ENCODE measurements at places on chromosomes 13 and 19.

DNA sequence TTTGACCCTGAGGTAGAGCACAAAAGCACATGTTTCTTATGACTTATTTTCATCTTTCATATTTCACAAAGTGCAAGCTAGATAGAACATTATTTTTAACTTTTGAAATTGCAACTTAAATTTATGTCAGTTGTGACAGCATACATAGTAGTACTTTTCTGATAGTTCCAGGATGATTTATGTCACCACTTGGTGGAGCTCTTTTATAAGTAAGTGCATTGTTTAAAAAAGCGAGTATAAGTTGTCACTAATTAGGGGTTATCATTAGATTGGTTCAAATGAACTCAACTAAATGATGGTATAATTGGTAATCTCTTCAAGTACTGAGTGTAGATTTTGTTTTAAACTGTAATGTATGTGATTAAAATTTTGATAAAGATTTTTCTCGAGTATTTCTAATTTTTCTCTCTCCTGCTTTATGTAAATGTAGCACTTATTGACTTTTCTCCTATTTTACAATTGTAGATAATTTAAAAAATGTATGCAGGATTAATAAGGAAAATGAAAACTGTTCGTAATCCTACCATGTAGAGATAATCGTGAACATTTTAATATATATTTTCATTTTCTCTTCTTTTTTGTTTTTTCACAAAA is 31.1 kb downstream of the RB1 start:
- no peak for DNase-seq

GRCh38 chr13:99018418-99019180 is 40.7 kb upstream of the DOCK9 start:
- DNase-seq, result no peak

- DNase-seq, result no peak
Observed at GRCh38 chr13:95382411-95382810, 81.2 kb upstream of the ABCC4 start.

DNA sequence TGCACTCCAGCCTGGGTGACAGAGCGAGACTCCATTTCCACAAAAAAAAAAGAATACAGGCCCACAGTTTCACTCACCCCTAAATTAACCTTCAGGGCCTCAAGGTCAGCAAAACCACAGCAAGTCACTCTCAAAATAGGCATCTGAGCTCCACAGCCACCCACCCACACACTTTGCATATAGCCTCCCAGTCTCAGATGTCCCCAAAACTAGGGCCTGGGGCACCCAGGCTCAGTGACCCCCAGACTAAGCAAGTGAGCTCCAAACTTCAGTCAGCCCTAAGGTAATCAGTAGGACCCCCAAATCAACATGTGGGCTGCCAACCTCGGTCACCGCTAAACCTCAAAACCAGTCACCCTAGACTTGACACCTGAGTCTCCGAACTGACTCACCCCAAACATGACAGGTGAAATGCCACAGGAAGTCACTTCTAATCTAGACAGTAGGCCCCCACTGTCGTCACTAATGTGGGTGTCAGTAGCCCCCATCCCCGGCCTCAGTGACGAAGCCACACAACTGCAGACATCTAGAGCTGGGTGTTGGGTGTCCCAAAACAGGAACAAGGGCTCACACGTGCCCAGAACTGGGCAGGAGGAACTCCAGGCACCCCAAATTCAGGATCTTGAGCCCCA is 13.9 kb downstream of the RABAC1 start:
- no peak for DNase-seq

- DNase-seq, result no peak
Observed at GRCh38 chr13:113452942-113453901, at the start of gene ADPRHL1. Gene ADPRHL1 (minus strand): TSS chr13:113453488. CDS start chr13:113453437, 51 bp downstream.

DNA sequence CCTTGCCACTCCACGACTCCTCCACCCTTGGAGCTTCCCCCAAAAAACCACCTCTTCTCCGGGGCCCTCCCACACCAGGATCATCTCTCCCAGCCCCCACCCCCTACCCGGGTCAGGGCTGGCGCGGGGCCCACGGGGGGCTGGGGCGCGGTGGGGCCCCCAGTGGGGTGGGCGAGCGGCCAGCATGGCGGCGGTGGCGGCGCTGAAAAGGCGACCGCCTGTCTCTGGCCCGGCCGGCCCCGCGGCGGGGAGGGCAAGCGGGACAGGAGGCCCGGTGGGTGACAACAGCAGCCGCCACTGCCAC is 850 bp downstream of the DYRK1B start:
- no peak for DNase-seq

GRCh38 chr13:44643256-44643655 is 67.1 kb upstream of the TSC22D1 start:
- no peak for DNase-seq

- DNase-seq, result no peak
Observed at GRCh38 chr19:42378225-42379215, 11.6 kb downstream of the CNFN start.

GRCh38 chr13:72643311-72643989 is 84.0 kb downstream of the MZT1 start:
- peak; percentile 51 for DNase-seq

DNA sequence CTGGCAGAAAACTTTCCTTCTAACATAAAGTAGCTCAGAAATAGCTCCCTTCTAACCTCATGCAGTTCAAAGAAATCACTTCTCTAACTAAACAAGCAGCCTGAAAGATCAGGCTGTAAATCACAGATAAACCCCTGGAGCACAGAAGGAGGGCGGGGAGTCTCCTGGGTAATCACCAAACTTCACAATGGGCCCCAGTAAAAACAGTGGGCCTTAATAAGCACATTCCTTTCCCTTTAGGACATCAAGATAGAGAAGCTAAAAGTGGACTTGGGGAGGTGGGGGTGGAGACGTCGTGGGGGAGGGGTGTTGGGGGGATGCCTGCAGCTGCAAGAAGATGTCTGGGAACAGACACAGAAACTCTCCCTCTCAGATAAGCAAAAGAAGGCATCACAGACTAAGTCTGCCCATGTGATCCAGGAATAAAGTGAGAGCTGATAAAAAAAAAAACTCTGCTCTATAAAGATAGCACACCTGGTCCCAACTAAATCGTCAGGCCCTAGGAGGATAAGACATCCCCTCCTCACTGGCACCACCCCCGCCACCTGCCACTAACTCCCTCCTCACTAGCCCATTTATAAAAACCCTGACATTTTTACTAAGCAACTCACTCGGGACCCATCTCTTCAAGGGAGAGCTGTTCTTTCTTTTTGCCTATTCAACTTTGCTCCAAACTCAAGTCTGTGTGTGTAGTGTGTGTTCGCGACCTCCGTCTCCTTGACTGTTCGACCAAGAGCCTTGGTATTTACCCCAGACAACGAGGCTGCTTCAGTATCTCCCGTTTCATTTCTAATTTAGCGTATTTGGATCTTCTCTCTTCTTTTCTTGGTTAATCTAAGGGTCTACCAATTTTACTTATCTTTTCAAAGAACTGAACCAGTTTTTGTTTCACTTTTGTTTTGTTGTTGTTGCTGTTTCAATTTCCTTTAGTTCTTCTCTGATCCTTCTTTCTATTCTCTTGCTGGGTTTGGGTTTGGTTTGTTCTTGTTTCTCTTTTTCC is 31.7 kb downstream of the DNAJC15 start:
- DNase-seq, result no peak

- no peak for DNase-seq
Observed at GRCh38 chr13:45335397-45336024, 5.5 kb downstream of the TPT1 start.

- DNase-seq, result no peak
Observed at GRCh38 chr19:53864308-53864836, 3.3 kb upstream of the MYADM start.

GRCh38 chr19:28603453-28603852 is 609.5 kb downstream of the UQCRFS1 start:
- no peak for DNase-seq

DNA sequence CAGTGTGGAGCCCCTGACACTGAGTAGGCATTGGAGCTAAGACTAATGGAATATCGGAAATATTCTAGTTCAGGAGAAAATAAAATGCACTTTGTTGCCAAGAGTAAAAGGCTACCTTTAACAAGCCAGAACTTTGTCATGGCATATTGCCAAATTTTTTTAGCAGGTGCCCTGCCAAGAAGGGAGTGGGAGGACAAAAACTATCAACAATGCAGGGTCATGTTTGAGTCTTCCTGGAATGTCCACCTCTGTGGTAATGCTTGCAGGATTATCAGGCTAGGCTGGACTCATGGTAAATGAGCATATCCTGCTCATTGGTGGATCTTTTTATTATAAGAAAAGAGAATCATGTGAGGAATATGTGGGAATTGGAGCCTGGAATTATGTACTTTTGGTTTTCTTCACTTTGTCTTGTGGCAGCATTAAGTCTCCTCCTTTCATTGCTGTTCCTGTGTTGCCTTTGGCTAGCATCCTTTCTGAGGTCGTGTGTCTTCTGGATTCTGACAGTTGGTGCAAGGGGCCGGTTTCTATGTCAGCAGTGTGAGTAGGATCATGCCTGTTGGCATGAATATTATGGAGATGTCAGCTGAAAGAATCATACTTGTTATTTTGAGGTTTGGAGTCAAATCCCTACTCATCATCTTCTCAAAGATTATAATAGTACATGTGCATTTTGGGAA is 122.9 kb upstream of the SPRY2 start:
- DNase-seq, result no peak

GRCh38 chr13:114275304-114275703 is 6.1 kb upstream of the UPF3A start:
- no peak for DNase-seq

DNA sequence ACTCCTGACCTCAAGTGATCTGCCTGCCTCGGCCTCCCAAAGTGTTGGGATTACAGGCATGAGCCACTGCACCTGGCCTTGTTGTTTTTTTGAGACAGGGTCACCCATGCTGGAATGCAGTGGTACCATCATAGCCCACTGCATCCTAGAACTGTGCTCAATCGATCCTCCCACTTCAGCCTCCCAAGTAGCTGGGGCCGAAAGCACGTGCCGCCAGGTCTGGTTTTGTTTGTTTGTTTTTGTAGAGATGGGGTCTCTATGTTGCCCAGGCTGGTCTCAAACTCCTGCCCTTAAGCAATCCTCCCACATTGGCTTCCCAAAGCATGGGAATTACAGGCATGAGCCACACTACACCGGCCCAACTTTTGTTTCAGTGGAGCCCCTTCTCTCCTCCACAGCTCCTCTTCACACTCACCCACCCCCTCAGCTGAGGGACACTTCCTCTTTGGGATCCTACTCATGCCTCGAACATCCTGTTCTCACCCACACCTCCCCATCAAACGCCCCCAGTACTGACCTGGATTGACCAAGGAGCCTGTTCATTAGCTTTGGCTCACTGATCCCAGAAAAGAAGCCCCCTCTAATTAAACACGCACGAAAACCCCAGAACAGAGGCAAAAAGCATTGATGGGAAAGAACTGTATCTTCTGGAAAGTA is 12.8 kb upstream of the CERS4 start:
- no peak for DNase-seq

DNA sequence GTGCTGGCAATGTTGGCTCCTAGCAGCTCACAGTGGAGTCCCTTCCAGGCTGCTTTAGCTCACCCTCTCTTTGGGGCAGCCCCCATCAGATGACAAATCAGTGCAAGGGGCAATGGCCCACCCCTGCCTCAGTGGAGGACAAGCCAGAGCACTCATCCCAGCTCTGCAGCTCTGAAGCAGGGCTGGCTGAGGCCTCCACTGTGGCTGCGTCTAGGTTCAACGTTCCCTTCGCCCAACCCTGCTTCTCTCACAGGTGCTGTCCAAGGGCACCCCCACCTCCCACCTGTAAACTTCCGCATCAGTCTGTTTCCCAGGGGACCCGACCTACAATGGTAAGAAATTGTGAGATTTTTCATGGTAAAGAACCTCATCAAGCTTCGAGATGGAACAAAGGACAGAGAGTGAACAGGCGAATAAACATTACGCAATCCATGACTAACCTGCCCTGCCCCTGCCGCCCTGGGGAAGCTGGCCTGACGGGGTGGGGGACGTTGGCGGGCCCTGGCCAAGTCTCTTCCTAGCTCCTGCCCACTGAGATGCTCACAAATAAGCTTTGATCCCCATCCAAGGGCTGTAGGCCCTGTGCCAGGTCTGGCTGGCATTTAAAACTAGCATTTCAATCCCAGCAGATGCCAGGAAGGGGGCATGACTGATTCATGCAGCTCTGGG is 40.5 kb downstream of the DZIP1 start:
- DNase-seq, result peak; percentile 74

DNA sequence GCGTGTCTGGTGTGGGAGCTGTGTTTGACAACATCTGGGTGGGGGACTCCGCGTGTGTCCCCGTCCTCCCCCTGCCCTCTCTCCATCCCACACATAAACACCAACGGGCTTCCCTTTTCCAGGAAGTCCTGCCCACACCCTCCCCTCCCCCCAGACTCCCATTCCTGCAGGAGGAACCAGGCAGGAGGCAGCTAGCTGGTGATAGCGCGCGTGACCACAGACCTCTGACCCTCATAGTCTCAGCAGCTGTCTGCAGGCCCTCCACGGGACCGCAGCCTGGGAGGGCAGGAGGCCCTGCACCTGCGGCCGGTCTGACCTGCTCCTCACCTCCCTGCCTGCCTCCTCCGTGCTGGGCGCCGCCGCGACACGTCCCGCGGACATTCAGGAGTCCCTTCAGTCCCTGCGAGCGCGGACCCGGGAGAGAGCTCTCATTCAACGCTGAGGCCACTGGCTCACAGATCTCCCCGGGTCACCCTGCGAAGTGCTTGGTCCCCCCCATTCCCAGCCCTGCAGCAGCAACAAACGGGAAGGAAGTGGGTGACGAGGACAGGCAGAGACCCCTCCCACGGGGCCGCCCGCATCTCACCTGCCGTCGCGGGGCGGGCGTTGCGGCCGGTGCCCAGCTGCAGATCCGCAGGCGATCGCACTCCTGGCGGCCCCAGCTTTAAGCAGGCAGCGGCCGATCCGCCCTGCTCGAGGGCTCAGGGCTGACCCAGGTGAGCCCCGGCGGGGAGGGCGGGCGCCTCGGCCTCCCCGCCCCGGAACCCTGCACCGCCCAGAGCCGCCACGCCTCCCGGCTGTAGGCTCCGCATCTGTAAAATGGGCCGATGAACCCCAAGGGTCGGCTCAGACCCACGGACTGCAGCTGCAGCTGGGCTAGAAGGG is 1.1 kb upstream of the ACP5 start:
- no peak for DNase-seq

DNA sequence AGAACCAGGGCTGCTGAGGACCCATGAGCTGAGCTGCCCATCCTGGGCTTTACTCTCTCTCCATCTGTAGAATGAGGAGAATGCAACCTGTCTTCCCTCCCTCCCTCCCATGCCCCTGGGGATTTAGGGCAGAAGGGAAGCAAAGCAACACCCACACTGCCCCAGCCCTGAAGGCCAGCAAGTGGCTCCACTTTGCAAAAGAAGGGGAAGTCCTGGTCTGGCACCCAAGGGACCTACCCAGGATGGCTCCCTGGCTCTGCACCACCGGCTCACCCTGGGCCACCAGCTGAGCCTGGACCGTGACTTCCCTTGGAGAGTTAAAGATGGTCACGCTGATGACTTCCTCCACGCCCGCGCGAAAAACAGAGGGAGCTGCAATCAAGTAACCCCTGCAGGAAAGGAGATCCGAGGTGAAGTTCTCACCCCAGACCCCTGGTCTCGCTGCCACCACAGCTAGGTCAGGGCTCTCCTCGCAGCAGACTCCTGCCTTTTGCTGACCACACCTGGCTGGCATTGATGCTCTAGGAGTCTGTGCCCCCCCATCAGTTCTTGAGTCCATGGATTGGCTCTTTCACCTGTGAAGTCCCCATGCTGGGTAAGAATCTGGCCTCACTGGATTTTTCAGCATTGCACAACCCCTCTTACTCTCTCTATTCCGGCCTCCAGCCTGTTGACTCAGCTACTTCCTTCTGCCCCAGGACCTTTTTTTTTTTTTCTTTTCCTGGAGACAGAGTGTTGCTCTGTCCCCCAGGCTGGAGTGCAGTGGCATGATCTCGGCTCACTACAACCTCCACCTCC is 4.6 kb downstream of the CPAMD8 start:
- DNase-seq, result no peak

GRCh38 chr13:50566646-50567045 is 276.8 kb downstream of the DLEU7 start:
- no peak for DNase-seq

- DNase-seq, result peak; percentile 100
Observed at GRCh38 chr19:49148784-49149651, 6.2 kb downstream of the HRC start.

Measured in RWPE2 (cell line).